ENCODE measurements at places on chromosomes 2 and 18.
A peak's percentile ranks its signal among the peaks of the same experiment; 100 is the strongest.

GRCh38 chr2:6864923-6865345 lies 773 bp downstream of the CMPK2 start:
- DNase-seq = peak; percentile 14

DNA sequence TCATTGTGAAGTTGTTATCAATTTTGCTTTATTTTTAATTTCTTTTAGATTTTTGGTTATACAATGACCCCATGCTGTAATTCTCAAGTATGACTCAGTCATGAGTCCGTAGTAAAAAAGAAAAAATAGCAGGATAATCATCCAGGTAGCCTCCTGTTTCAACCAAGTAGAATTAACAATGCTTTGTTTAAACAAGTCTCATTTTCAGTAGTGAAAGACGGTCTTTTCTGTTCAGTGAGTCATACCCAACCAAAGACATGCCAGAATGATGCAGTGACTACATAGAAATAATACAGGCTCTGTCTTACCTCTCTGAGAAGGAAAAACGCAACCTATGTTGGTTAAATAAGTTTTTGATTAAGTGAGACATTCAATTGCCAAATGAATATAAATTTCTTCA lies 67.8 kb upstream of the DSC1 start:
- DNase-seq = no peak

GRCh38 chr2:28522481-28522880 lies 26.6 kb downstream of the PLB1 start:
- DNase-seq = no peak

DNA sequence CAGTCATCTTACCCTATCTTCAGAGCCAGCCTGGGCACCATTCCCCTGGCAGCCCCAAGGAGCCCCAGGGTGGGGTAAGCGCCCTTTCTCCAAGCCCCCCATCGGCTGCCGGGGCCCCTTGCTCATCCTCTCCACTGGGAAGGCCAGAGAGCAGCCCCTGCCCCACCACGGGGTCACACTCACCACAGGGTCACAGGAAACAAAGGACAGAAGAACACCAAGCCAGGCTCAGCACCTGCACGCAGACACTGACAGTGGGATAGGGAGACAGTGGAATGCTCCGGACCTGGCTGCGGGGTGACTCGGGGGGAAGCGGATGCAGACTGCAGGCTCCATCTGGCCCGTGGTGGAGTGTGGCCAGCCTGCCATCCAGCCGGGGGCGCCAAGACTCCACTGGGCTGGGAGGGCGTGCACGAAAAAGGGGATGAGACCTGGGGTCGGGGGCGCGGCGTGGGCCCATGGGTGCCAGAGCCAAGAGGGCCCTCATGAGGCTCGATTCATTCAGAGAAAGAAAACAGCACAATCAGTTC lies 21.1 kb downstream of the HDAC4 start:
- DNase-seq = no peak

GRCh38 chr2:220789961-220790360 lies 782.1 kb downstream of the EPHA4 start:
- no peak for DNase-seq

DNA sequence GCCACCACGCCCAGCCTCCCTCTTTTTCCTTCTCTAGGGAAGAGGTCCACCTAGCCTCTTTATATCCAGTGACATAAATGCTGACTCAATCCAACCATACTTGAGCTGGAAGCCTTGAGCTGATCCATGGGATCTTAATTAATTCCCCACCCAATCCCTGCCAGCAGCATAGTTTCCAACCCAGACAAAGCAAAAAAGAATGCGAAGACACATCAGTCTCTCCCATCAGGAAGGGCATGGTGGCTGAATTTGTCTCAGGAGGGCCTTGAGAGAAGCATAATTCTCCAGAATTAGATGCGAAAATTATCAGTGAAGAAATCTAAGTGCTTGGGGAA lies 22.5 kb downstream of the CASP10 start:
- no peak for DNase-seq

DNA sequence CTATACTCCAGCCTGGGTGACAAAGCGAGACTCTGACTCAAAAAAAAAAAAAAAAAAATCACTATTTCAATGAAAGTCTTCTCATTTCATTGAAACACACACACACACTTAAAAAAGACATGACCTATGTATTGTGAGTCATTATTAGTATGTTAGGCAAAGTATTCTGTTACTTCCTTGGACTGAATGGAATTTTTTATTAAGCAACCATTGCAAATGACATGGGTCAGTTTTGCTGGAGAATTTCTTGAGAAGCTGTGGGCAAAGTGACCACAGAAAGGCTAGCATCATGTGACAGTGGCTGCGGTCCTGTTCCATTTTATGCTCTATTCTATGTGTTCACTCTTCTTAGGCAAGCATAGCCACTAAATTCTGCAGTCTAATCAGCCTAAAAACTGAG lies 695.7 kb downstream of the TDRD15 start:
- no peak for DNase-seq
